ENCODE measurements at places on chromosomes 4 and X. TPM values are rescaled to one million over a fixed set of nuclear protein-coding genes. Genes with fewer than 3 reads are reported as not detected.

NUDT11 gene
- 0.18 TPM for total RNA-seq

COL4A6 gene
- 13.7 TPM for total RNA-seq

- DNase-seq, result no peak
Observed at GRCh38 chr4:147102596-147102995, 156.9 kb upstream of the TTC29 start.

DNA sequence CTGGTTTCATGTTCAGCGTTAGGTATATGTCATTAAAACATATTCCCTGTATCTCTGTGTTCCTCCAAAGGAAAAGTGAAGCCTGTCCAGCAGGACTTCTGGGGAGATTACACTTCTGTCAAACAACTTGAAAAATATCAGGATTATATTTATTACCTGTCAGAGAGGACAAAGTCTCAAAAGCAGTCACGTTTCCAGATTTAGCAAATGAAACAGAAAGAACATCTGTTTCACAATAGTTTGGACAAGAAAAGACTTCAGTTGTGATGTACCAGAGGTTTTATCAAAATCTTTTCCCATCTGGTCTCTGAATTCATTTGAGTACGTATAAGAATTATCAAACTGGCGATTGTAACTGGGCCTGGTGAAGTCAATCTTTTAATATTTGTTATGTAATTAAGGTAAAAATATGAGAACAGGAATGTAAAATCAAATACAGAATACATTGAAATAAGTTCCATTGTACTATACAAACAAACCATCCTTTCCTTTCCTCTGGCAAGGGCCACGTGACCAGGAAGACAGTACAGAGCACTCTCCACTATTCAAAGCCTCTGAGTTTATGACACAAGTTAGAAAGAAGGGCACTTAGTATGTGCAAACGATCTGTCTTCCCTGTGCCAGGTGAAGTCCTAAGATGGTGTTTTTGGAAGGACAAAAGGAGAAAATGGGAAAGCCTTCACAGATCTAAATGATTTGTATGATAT lies 3.2 kb downstream of the CASP3 start:
- no peak for DNase-seq

GRCh38 chr4:177185579-177185978 lies 124.1 kb upstream of the NEIL3 start:
- no peak for DNase-seq

DNA sequence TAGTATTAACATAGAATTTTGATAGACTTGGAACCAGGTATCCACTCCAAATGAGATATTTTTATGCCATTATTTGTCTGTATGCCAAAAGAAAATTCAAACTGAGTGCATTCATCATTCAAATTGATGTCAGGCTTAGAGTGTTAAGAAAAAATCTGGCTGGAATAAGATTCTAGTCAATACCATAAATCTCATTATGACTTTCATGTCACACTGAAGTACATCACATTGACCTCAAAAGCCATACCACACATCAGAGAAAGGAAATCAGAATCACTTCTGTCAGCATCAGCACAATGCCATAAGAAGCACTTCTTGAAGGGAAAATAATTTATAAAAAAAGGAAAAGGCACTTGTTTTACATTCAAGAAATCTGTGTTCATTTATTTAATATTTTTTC lies 119.0 kb upstream of the BMP3 start:
- no peak for DNase-seq

DNA sequence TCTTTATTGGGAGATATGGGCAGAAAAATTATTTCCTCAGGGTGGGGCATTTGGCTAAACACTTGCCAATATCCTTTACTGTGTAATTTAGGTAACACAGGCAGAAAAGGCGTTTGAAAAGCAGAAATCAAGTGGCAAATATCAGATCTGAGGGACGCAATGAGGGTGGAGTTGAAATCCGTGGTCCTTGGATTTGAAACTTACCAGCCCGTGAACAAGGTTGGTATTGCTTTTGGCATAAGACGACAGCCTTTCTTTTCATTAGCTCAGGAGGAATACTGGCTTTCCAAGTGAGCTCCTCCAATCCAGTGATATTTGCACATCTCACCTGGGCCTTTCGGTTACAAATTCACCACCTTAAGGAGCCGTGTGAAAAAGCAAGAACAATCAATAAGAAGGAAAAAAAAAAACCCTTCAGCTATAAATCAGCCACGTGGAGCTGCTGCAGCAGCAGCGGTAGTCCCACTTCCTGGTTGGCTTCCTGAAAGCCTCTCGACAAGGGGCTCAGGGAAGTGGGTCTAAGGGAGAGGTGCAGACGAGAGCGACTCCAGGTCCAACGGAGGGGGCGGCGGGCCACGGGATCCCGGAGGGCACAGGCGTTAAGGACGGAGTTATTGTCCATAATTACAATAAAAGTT lies 734 bp upstream of the GALNT7 start:
- peak; percentile 41 for DNase-seq

DNA sequence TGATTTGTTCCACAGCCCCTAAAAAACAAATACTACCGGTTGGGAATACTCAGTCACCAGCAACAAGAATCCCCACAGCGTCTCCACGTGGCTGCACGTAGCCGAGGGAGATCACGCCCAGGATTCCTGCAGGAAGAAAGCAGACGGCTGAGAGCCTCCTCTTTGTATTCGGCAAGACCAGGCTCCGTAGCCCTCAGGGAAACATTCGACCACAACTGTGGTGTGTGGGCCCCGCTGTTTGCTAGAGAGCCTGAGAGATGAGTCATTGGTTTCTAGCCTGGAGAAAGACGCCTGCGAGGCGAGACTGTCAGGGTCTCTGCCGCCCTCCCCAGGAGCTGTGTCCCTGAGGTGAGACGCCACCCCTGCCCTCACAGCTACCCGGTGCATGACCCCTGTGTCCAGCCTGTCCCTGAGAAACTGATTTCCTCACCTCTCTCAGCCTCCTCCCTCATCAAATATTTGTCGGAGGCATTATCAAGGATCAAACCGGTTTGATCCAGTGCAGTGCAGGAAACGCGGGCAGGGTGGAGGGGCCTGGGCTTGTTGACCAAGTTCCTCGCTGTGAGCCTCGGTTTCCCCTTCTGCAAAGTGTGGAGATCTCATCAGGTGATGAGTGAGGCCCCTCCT lies 4.7 kb upstream of the S100P start:
- DNase-seq, result no peak

Data from left cardiac atrium (tissue), 4 donors.